ENCODE measurements at places on chromosomes 1 and 21.

- no peak for DNase-seq
Observed at GRCh38 chr1:83929184-83929583, 69.7 kb downstream of the TTLL7 start.

DNA sequence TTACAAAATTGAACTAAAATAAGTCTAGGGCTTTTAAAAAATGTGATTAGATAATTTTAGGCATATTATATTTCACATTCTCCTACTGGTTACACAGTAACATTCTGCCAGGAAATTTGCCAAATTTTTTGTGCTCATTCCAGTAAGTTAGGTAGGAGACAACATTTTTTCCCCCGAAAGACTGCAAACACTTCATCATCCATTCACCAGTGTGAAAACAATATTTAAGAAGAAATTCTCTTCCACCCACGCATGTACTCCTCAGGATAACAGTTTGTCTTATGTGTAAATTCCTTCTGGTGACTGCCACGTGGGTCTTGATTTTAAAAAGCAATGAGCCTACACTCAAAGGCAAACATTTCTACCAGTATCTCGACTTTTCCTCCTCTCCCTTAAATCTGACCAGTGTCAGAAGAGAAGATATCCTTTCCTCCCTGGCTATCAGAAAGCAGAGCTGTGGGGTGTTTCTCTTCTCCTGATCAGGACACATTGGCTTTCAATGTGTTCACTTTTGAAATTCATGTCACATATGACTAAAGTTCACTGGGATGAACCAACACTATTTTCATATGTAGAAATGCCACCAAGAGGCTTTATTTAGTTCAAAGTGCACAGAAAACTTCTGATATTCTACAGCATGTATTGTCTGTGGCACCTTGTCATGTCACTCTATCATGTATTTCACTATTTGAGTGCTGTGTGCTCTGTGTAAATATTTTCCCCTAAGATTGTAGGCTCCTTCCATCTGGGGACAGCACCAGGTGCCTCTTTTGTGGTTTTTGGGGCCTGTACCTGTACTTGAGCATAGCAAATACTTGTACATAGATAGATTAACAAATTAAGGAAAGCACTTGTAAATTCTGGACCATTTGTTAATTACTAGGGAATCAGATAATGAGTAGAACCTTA, 38.6 kb downstream of the LHX9 start:
- DNase-seq, result no peak

GRCh38 chr1:75135573-75136194, 1.5 kb downstream of the LHX8 start:
- DNase-seq, result no peak

- DNase-seq, result no peak
Observed at GRCh38 chr1:17348593-17349234, 23.3 kb upstream of the PADI6 start.

- DNase-seq, result no peak
Observed at GRCh38 chr21:38878379-38879179, 72.8 kb downstream of the ETS2 start.

- no peak for DNase-seq
Observed at GRCh38 chr1:119621705-119622104, 26.4 kb downstream of the ZNF697 start.

DNA sequence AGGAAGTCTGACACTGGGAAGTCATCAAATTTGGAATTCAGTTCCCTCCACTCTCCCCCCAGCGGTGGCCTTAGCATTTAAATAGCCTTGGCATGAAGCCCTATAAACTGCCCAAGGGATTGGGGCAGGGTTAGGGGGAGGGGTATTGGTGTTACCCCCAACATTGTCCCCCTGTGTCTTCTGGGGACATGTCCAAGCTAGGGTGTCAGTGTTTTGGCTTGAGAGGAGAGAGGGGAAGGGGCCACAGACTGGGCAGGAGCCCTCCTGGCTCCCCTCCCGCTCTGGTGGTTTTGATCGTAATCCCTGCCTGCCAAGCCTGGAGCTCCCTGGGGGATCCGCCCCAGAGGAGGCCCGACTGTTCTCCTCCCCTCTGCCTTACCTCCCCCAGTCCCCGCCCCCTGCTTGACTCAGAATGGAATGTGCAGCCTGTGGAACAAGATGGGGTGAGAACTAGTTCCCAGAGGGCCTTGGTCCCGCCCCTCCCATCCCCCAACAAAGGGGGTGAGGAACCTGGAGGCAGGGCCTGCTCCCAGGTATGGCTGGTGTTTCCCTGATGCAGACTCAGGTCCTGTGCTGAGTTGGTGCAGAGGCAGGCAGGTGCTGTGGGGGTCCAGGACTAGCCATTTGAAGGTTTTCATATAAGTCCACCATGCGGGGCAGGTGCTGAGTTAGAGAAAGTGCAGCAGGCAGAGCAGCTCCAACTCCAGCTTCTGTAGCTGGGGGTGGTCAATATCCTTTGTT, 7.4 kb downstream of the SOX13 start:
- peak; percentile 89 for DNase-seq

- DNase-seq, result no peak
Observed at GRCh38 chr1:95888941-95889390, 655.0 kb downstream of the RWDD3 start.

DNA sequence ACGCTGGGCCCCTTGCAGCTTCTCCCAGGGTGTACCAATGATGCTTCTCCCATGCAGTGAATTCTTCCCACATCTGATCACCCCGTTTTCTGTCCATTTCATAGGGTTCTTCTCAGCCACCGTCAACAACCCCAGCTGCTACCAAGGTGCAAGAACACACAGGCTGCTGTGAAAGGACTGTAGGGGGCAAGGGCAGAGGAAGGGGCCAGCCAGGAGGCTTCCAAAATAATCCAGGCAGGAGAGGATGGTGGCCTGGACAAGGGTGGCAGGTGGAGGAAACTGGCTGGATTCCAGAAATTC, 113.3 kb upstream of the WNT4 start:
- DNase-seq, result no peak

- no peak for DNase-seq
Observed at GRCh38 chr1:239718571-239718970, 332.2 kb downstream of the CHRM3 start.

DNA sequence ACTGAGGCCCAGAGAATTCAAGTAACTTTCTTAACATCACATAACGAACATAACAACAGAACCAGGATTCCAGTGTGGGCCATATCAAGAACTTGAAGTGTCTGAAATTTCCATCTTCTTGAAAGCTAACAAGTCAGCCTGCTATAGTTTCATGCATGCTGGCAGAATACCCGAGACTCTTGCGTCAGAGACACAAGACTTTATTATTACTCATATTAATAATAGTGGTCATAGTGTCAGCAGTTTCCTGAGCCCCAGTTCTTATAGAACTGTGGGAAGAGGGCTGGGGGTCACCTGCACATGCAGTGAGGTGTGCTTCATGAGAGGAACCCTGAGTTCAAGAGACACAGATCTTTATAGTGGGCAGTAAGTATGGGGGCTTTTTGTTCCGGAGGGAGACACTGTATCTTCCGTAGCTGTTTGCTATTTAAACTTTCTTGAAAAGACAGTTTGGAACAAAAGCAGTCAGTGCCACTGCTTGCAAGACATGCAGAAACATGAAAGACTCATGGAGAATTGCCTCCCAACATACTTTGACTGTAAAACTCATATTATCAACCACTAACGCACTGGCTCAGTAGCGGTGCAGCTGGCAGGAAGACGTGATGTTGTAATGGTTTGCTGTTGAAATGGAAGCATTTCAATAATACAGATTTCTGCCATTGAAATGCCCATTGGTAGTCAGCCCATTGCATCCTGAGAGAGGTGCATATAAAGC, 339.2 kb downstream of the ADGRL2 start:
- no peak for DNase-seq

- no peak for DNase-seq
Observed at GRCh38 chr1:180611016-180611930, 20.5 kb upstream of the XPR1 start.

- no peak for DNase-seq
Observed at GRCh38 chr1:43062527-43063095, 103.9 kb upstream of the SLC2A1 start.

DNA sequence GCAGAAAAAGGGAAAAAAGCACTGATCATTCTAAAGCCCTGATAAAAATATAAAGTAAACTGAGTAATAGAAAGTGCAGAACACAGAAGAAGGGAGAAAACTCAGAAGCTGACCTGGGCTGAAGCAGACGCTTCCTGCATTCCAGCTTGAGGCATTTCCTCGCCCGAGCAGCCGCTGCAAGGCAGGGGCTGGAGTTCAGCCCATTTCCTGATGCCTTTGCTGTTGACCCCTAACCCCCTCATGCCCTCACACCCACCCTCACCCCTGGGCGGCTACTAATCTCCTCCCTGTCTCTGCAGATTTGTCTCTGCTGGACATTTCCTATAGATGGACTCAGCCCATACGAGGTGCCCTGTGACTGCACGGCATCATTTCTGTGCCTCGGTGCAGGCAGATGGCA, 227.8 kb downstream of the NPHP4 start:
- no peak for DNase-seq

DNA sequence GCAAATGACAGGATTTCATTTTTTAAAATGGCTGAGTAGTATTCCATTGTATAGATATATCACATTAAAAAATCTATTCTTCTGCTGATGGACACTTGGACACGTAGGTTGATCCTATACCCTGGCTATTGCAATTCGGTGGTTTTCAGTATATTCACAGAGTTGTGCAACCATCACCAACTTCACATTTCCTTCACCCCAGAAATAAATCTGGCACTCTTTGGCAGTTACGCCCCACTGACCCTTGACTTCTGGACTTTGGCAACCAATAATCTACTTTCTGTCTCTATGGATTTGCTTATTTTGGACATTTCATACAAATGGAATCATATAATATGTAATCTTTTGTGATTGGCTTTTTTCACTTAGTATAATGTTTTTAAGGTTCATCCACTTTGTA, 35.9 kb downstream of the MAP3K7CL start:
- DNase-seq, result no peak

- DNase-seq, result no peak
Observed at GRCh38 chr21:31184459-31184858, 146.2 kb upstream of the KRTAP19-8 start.

DNA sequence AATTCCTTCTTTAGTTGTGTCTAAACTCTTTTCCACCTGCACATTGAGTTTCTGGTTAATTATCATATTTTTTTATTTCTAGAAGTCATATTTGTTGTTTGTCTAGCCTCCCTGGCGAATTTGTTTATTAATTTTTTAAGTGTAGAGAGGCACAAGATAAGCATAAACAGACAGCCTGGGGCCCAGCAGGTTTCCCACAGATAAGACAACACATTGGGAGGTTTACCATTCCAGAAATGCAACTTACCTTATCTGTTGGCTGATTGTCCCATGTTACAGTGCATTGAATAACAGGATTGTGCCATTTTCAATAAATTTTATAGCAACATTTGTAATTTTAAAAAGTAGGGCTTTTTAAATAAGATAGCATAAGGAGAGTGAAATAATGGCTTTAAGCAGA, 34.9 kb downstream of the COG2 start:
- DNase-seq, result no peak

- no peak for DNase-seq
Observed at GRCh38 chr1:114341856-114342255, 169.1 kb downstream of the TRIM33 start.

DNA sequence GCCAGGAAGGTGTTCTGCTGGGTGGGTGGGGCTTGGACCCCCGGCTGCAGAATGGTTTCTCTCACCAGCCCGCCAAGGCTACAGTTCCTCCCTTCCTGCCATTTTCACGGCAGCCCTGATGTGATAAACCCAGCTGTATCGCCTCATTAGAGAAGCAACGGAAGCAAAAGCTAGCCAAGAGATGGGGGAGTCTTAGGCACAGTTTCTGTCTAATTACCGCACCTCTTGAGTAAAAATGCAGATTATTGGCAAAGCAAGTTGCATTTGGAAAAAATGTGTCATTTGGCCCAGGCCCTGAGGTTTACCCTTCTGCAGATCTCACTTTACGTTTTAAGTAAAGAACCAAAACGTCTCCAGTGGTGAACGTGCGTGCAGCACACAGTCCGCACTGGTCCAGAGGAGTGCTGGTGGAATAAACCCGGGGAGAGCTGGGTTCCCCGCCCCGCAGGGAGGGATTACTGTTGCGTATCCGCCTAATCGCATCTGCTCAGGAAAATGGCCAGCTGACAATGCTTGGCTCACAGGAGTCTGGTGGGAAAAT, 109.9 kb downstream of the GALNT2 start:
- peak; percentile 26 for DNase-seq

DNA sequence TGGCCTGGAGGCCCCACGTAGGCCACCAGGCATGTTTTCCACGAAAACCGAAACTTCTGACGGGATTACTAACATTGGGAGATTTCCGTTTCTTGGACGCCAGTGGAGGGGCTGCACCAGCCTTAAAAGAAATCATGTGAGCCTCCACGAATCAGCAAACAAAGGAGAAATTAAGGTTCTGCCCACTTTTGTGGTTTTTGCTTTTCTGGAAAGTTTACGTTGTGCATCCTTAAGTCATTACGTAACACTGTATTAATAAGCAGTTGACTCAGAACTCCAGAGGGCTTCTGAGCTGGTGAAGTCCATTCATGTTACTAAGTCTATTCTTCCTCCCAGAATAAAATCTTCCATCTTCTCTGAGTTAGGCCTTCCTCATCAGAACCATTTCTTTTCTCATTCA, 168.5 kb downstream of the PSMG1 start:
- no peak for DNase-seq

DNA sequence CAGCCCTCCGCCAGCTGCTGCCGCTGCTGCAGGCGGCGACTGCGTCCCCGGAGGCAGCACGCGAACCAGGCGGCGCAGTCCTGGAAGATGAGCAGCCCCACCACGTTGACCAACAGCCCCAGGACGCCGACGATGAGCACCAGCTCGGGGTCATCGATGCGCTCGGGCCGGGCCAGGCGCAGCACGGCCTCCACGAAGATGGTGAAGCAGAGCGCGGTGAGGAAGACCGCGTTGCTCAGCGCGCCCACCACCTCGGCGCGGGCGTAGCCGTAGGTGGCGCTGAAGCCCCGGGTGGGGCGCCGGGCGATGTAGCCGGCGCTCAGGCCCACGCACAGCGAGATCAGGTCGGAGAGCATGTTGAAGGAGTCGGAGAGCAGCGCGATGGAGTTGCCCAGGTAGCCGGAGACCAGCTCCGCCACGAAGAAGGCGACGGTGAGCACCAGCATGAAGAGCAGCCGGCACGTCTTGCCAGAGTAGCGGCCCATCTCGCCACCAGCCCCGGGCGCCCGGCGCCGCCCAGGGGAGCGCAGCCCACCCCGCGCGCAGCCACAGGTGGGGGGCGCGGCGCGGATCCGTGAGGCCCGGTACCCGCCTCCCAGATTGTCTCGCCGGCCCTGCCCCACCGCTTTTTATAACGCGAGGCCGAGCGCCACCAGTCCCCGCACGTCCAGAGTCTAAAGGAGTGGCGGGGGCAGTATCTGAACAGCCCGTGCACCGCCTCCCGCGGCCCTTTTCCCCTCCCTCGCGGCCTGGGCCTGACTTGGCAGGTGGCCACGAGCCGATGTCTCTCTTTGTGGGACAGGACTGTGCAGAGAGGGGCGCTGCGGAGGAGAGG, at the start of gene SLC30A10:
SLC30A10 (minus strand) TSS at position 602 of the 835 bp plus-strand sequence; CDS start at position 485, 117 bp downstream.
- DNase-seq, result peak; percentile 58

- no peak for DNase-seq
Observed at GRCh38 chr21:35482933-35483662, 434.0 kb upstream of the RUNX1 start.

- no peak for DNase-seq
Observed at GRCh38 chr1:209063767-209064659, 519.5 kb upstream of the CAMK1G start.

GRCh38 chr1:26191739-26192138, 1.3 kb downstream of the CATSPER4 start:
- DNase-seq, result no peak

- DNase-seq, result no peak
Observed at GRCh38 chr1:179707406-179707805, 35.7 kb upstream of the FAM163A start.

- no peak for DNase-seq
Observed at GRCh38 chr1:178126261-178126660, 32.4 kb downstream of the RASAL2 start.

All from mucosa of gallbladder (tissue), 1 donor.